Stimulated activated CD8-positive, alpha-beta memory T cell treated with anti-CD3 and anti-CD28 coated beads, Interleukin-4, amount 100 ng/mL, for 1 hour (primary cell): ENCODE measurements at places on chromosomes 3 and 15.

- DNase-seq = no peak
Measured at GRCh38 chr3:32293903-32294302, 55.4 kb downstream of the CMTM8 start.

DNA sequence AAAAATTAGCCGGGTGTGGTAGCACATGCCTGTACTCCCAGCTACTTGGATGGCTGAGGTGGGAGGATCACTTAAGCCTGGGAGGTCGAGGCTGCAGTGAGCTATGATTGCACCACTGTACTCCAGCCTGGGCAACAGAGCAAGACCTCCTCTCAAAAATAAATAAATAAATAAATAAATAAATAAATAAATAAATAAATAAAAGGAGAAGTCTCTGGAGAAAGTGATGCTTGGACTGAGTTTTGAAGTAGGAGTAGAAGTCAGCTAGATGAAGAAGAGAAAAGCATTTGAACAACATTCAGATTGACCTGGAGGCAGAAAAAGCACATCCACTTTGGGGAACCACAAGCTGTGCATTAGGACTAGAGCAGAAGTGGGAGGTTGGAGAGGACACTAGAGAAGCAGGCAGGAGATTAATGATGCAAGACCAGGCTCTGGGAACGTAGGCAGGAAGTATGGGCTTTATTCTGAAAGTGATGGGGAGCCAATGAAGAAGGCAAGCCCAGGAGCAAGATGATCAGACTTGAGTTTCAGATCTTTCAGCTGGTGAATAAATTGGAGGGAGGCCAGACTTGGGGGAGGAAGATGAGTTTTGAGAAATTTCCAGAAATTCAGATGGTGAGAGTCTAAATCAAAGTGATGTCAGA, 48.7 kb downstream of the KLHL6 start:
- no peak for DNase-seq

- no peak for DNase-seq
Measured at GRCh38 chr3:153495422-153495821, 333.4 kb downstream of the RAP2B start.

GRCh38 chr3:127070776-127071175, 87.9 kb downstream of the PLXNA1 start:
- DNase-seq = no peak

GRCh38 chr15:39783244-39783820, 691 bp upstream of the FSIP1 start:
- no peak for DNase-seq

GRCh38 chr3:100230710-100231109, 30.1 kb upstream of the TBC1D23 start:
- no peak for DNase-seq

- DNase-seq = no peak
Measured at GRCh38 chr3:152360966-152361365, 92.2 kb downstream of the MBNL1 start.

DNA sequence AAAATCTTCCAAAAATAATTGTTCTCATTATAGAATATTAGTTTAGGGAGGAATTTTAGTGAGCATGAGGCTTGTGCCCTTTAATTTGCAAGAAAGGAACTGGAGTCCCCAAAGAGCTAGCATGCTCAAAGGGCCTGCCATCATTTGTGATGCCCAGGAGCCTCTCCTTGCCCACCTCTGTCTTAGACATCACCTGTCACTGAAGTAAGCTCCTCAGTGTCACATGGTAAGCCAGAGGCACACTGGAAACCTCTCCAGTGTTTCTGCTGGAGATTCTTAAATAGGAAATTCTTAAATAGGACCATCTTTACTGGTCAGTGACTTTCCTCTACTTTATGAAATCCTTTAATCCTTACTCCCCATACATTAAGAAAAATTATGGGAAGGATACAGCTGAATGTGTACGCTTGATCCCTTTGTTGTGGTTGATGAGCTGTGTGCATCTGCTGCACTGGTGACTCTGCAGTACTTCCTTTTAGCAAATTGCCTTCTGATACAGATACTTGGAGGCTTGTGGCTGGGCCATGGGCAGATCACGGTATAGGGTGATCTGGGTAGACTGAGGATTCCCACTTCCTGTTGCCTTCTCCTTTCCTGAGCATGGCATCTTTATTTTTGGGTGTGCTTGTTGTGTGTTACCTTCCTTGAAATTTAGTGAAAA, 197.4 kb downstream of the KLHL25 start:
- DNase-seq = no peak

GRCh38 chr3:141331377-141332318, 36.7 kb upstream of the ZBTB38 start:
- DNase-seq = no peak
